ENCODE measurements at places on chromosomes 4 and X.

- no peak for DNase-seq
Measured at GRCh38 chr4:69518538-69519198, 23.0 kb upstream of the UGT2B4 start.

DNA sequence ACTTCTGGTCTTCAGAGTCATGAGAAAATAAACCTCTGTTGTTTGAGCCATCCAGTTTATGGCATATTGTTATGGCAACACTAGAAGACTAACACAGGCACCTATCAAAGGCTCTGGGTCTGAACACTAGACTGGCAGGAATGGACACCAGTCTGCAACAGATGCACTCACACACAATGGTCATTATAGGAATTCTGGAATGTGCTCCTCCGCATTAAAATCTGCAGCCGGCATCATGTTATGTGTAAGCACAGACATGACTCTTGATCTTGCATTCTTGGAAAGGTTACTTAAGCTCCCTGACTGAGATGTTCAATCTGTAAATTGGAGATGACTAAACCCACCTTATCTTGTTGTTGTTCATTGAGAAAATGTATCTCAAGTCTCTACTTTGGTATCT is 112.3 kb upstream of the ZNF518B start:
- no peak for DNase-seq

DNA sequence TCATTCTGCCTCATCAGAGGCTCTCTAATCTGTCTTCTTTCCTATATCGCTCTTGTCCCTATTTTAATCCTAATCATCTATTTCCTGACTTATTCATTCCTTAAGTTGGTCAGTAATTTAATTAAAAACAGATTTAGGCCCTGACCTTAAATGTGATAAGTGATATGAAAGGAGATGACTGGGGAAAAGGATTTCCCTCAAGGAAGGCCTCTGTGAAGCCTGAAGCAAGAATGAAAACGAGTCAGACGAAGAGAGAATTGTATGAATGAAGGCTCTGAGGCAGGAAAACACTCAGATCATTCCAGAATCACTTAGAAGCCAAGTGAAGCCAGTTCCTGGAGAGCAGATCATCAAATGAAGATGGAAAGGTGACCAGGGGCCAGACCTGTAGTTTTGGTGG is 22.1 kb downstream of the PKD2 start:
- no peak for DNase-seq

- no peak for DNase-seq
Measured at GRCh38 chr4:132065940-132066495, 1083.1 kb upstream of the PCDH10 start.

- DNase-seq: no peak
Measured at GRCh38 chr4:10020871-10021652, at the start of gene SLC2A9. TSS of gene SLC2A9 (minus strand) at chr4:10021497. CDS start at chr4:10021429, 68 bp downstream.

- DNase-seq: no peak
Measured at GRCh38 chr4:94372228-94372978, 29.8 kb upstream of the HPGDS start.

Measured in HuH-7.5 (cell line).